ELR (cell line): ENCODE measurements at places on chromosomes 7 and 10.

GRCh38 chr10:19921300-19922140 lies 105.3 kb downstream of the PLXDC2 start:
- no peak for DNase-seq

DNA sequence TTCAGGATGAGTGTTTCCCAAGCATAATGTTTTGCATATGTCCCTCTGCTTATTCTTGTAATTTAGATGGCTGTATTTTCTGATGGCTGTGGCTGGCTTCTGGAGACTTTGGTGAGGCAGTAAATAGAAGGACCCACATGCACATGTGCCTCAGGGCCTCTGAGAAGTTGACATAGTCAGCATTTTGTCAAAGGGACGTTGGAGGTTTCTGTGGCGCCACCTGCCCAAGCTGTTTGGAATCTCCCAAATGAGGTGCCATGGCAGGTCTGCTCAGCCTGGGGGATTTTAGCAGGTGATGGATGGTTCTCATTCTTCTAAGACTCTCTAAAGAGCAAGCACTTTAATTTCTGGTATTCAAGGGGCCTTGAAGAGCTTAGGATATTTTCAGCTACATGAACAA lies 29.8 kb downstream of the C10orf120 start:
- DNase-seq: no peak

DNA sequence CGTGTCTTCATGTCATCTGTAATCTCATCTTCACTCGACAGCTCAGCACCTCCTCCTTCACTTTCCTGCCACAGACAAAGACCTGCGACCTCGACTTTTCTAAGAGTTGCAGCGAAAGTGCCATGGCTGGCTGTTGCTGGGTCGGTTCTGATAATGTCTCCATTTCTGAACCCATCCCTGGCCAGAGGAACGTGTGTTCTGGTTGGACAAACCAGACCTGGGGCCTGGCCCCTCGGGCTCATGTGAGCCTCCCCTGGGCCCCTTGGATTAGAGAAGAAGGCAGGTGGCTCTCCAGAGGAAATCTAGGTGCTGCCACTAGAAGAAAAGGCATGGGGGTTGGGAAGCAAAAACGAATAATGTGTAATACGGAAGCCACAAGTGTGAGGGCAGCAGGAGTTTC lies 273.7 kb downstream of the GLRX3 start:
- DNase-seq: no peak

DNA sequence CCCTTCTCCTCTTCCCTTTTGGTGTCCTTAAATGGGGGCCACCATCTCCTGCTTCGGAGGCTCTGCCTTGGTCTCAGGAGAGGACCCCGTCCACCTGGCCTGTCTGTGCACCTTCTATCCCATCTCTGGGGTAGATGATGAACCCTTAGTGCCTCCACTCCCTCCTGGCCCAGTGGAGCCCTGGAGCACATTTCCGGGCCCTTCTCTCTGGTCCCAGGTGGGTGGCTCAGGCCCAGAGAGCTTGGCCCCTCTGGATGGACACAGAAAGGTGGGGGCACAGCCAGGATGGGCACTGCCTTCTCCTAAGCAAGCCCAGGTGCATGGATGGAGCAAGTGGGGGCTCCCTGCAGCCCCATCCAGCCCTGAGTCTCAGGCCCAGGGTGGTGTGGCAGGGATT lies 121.4 kb upstream of the RET start:
- DNase-seq: no peak

- DNase-seq: no peak
Measured at GRCh38 chr7:23275912-23276311, 23.2 kb upstream of the MALSU1 start.
